ENCODE measurements at places on chromosomes 5 and 9.
A peak's percentile ranks its signal among the peaks of the same experiment; 100 is the strongest.

- no peak for DNase-seq
Measured at GRCh38 chr5:158349987-158350386, 491.0 kb upstream of the CLINT1 start.

- no peak for DNase-seq
Measured at GRCh38 chr9:68443624-68444023, 87.2 kb downstream of the PGM5 start.

DNA sequence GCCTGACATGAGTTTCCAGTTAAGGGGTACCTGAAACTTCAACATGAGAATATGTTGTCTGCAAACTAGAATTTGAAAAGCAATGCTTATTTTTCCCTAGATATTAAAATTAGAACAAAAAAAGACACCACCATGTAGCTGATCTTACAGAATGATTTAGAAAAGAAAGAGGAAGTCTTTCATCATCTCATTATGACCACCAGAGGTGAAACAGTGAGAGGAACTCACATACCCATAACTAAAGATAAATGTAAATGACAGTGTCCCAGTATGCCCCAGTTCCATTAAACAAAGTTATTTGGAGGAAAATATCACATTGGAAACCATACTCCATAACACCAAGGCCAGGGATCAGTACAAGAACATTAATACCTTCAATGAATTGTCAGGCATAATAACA, 6.9 kb downstream of the TAF7 start:
- no peak for DNase-seq

GRCh38 chr5:166032601-166033000, 2258.8 kb upstream of the WWC1 start:
- no peak for DNase-seq

DNA sequence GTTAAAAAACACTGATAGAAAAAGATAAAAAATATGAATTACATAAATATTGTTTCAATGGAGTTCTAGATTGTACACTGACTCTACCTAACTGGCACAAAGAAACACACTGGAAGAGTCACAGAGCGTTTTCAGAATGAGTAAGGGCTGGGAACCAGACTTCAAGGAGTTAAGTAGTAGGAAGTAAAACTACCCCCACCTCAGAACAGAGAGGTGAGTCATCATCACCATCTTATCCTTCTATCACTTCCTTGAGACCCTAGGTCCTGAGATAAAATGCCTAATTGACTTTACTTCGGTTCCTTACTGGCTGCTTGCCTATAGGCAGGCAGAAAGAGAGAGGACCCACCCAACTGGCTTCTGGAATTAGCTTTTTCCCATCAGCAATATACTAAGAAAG, 79.7 kb downstream of the ELAVL2 start:
- no peak for DNase-seq

GRCh38 chr5:18202164-18202563, 567.9 kb downstream of the TAF11L14 start:
- DNase-seq: no peak

DNA sequence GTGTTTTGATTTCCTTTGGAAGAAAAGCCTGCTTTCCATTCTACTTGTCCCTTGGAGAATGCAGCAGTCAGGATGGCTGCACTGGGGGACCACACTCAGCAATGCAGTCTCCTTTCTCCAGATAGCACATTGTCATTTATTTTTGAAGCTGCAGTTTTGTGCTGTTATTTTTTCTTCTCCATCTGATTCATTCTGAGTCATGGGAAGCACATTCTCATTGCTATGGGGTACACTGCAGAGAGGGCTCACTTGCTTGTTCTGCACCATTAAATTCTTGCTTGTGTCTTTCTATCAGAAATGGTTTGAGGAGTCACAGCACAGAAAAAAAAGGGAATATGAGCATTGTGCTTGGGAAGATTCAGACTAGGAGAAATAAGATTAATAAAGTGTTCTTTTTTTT, 39.7 kb upstream of the POC5 start:
- DNase-seq: no peak

DNA sequence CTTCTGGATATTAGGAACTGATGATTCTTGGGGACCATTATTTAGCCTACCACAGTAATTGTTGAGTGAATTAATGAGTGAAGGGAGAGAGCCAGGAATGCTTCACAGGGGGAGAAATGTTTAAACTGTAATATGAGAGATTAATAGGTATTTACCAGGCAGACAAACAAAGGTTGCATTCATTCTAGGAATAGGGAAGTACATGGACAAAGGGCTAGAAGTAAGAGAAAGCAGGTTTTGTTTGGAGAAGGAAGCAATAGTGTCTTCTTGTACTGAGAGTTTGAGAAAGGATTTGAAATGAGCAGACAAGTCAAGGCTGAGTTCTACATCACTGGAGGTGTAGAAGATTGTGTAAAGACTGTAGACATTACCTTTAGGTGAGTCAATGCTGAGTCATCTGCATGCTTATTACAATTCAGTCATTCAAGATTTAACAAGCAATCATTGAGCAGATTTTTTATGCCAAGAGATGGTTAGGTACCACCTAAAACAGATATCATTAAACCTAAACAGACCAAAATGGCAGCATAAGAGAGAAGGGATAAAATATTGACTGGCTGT, 8.0 kb downstream of the TAF1L start:
- no peak for DNase-seq

- no peak for DNase-seq
Measured at GRCh38 chr5:51208296-51208695, 175.0 kb upstream of the ISL1 start.

DNA sequence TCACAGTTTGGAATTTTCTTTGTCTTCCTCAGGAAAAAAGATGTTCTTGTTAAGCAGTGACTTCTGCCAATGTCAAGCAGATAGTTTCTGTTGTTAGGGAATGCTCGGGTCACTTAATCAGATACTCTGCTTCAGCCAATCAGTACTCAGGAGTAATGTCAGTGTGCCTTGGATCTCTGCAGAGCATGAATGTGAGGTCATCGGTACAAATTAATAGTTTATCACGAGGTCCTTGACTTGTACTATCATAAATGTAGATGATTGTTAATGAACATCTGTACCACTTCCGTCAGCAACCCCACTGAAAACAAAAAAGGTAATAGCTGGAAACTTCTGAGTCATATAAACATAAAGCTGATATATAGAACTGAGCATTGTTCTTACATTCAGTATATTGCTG, 73.6 kb downstream of the FBXL7 start:
- DNase-seq: no peak

DNA sequence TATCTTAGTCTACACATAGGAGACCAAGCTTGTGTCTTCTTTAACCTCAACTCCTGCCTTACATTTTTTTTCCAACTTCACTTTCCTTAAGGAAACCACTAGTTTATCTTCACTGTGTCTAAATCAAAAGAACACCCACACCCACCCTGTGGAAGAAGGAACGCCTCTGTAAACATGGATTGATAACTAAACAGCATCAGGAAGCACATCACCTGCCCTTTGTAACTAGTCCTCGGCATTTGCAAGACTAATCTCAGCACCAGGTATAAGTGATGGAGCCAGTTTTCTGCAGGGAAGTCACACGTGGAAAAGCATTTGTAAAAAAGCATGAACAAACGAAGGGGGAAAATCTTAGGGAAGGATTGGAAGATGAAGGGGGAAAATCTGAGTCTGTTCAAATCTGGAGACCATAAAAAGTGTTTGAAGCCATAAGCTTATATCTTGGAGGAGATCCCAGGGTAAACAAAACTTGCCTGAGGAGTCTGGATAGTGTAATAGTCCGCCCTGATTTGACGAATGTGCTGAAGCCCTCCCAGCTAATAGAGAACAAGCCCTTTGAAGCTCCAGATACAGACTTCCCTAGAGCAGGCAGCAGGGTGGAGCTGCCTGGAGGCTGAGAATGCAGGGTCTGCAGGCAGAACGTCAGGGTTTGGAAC, 117.3 kb upstream of the LHFPL2 start:
- no peak for DNase-seq

DNA sequence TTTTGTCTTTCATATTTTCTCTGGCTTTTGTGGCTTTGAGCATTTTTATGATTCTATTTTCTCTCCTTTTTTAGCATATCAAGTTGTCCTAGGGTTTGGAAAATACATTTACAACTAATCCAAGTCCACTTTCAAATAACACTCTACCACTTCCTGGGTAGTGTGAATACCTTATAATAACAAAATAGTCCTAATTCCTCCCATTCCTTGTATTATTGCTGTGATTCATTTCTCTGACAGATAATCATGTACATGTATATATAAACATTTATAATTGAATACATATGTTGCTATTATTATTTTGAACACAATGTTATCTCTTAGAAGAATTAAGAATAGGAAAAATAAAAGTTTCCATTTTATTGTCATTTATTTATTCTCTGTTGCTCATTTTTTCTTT, 14.9 kb upstream of the ADAM19 start:
- DNase-seq: no peak

DNA sequence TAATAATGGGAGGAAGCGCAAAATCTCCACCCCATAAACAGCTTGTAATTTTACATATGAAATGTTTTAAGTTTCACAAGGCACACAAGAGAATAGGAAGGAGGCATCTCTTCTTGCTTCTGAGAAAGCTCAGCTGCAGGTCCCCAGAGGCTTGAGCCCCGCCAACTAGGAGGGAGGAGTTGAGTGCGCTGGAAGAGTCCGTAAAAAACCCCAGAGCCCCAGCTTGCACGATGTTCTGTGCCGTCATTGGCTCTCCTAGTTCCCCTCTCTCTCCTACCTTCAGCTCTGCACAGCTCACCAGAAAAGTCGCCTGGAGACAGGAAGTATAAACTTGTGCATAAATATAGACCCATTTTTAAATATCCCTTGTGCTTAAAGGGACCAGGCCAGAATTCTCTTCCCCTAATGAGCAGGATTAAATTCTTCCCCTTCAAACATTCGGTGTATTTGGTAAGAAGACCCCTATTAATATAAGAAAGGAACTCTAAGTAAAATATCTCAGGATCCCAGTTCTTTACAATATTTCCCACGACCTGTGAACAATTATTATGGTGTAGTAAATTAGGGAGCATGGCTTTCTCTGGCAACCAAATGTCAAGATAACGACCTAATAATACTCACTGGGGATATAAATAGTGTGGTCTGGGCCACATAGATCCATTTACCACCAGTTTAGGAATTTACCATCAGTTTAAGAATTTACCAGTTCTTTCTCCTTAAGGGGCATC, 13.7 kb downstream of the GLRX start:
- DNase-seq: no peak

GRCh38 chr9:24464319-24464951, 81.3 kb downstream of the IZUMO3 start:
- no peak for DNase-seq

DNA sequence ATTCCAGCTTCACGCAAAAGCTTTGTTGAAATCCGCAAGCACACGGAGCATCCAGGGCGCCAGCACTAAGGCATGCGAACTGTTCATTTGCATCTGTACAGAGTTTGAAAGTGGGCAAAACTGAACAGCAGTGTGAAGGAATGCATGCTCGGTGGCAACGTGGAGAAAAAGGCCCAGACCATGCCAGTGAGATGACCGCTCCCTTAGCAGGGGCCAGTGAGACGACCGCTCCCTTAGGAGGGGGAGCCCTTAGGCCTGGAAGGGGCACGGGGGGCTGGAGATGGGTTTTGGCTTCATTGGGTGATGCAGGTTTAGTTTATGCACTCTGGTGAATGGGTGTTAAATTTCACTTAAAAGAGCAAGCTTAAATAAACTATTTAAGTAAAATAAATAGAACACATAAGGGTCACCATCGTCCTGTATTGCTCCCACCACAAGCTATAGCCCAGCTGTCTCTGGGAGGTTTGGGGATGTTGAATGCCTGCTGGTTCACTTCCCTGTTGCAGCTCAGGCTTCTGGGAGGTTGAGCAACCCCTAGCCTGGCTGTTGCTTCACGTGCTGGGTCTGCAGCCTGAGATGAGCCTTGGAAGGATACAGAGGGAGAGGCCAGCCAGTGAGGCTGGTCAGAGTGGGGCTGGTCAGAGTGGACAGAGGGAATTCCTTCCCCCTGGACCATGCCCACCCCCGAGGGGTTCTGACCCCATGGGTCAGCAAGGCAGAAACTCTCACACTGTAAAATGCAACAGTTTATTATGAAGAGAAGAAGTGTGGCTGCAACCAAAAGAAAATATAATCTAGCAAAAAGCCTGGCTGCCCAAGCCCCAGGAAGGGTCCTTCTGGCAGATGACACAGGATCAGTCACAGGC, 4.6 kb upstream of the FCN1 start:
- DNase-seq: no peak

GRCh38 chr5:180389252-180390101, 36.3 kb upstream of the GFPT2 start:
- no peak for DNase-seq

DNA sequence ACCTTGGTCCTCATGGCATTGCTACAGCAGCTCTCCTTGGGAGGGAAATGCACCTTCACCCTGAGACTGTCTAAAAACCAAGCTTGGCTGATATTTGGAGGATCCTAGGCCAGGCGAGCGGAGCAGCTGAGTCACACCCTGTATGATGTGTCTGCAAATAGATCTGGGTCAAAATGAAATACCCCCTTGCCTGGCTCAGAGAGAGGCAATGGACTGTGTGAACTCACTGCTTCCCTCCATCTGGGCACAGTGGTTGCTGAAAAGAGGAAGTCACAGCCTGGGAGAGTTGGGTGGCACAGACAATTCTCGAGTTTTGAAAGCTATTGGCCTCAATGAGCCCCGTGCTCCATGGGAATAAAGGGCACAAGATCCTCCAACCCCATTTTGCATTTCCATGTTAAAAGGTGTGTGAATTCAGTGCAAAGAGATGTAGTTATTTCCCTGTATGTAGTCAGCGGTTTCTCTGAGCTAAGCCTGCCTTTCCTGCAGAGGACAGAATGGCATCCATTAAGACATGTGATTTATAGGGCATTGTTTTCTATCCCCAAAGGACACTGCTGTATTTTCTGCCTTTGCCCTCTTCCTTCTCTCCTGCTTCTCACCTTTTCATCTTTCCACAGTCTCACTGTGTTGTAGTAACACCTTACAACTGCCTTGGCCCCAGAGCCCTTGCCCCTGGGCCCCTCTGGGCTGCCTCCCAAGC, 177.2 kb downstream of the GADD45G start:
- no peak for DNase-seq

GRCh38 chr5:149517461-149518122, 33.6 kb downstream of the CSNK1A1 start:
- DNase-seq: no peak

- DNase-seq: no peak
Measured at GRCh38 chr9:113992994-113993393, 85.1 kb downstream of the AMBP start.

DNA sequence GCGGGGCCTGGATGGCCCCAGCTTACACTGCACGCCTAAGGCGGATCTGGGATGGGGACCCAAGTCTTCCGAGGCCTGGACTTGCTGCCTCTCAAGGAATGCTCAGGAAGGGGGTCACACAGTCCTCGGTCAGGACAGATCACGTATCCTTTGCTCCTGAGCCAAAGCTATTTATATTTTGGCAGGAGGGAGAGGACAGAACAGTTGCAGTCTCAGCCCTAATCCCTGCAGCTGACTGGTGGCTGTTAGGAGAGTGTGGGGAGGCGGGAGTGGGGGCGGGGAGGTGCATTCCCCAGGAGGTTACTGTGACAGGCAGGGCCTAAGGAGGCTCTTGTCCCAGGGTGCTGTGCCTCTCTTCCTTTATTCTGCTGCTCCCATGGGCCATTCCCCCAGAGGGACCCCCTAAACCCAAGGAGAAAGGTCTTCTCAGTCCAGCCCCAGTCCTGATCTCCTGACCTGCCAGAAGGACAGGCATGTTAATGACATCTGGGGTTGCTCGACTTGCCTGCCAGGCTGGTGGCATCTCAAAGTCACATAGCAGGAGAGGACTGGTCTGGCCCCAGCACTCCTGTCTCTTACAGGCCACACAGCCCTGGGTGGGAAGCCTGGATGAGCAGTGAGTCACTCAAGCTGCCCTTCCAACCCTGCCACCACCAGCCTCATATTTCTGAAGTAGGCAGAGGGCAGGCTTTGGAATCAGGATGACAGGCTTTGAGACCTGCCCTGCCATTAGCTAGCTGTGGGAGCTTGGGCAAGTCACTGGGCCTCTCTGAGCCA, 51.9 kb downstream of the COL27A1 start:
- no peak for DNase-seq

GRCh38 chr5:10457682-10458574, 16.2 kb downstream of the ROPN1L start:
- peak; percentile 16 for DNase-seq
